ENCODE measurements at places on chromosomes 5 and 9.

DNA sequence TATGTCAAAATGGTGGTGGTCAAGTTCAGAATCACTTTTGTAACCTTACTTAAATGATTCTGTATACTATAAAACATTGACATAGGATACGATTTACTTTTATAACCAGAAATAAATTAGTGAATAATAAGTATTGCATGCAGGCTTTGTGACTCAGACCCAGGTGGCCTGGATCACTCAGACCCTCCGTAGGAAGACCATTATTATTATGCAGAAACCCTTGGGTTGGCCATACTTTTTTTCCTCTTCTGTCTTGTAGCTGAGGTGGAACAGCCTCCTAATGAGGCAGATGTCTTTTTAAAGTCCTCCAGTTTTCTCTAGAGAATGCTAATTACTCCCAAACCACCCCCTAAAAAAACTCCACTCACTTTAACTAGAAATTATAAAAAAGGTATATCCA is 121.9 kb downstream of the LPAR1 start:
- DNase-seq = no peak

- DNase-seq = no peak
Observed at GRCh38 chr9:75117564-75117963, 29.2 kb downstream of the OSTF1 start.

GRCh38 chr5:6466975-6467567 is 18.4 kb downstream of the UBE2QL1 start:
- no peak for DNase-seq

GRCh38 chr9:88537761-88538091 is 2.7 kb downstream of the NXNL2 start:
- DNase-seq = peak; percentile 18

DNA sequence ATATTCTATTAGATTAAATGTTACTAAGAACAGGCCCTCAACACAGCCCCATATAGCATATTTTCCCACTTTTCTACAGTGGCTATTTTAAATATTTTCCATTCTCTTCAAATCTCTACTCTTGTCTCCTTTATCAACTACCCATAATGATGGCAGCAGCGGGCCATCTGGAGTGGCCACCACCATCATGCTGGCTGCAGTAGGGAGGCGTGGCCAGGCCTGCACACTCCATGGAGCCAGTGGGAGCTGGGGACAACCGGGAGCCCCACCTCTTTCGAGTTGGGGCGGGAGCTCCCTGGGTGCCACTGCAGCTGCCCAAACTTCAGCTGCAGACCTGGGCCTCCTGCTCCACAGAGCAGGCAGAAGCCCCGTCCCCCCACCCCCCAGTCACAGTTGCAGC is 98.4 kb upstream of the RANBP6 start:
- no peak for DNase-seq

DNA sequence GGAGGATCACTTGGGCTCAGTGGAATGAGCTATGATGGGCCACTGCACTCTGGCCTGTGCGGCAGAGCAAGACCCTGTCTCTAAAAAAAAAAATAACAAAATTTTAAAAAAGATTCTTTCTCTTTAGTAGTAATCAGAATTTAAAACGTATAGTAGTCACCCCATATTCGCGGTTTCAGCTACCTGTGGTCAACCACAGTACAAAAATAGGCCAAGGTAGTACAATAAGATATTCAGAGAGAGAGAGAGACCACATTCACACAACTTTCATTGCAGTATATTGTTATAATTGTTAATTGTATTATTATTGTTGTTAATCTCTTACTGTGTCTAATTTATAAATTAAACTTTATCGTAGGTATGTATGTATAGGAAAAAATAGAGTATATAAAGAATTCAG is 18.7 kb downstream of the INIP start:
- peak; percentile 58 for DNase-seq
